ENCODE measurements at places on chromosomes 5 and 9.

DNA sequence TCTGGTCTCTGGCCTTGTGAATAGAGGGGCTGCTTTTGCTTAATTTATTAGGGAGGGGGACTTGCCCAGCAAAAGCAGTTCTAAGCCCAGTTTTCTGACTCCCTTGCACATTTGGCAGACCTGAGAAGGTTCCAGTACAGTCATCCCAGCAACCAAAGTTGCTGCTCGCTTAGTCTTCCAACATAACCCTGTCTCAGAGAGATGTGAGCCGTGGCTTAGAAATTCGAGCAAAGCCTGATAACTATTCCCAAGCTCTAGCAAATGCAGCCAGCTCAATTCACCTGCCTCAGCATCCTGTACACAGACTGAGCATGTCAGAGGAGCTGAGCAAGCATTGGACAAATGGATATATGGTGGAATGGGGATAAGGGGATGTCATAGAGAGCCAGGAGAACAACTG lies 401.9 kb downstream of the SPOCK1 start:
- no peak for DNase-seq

DNA sequence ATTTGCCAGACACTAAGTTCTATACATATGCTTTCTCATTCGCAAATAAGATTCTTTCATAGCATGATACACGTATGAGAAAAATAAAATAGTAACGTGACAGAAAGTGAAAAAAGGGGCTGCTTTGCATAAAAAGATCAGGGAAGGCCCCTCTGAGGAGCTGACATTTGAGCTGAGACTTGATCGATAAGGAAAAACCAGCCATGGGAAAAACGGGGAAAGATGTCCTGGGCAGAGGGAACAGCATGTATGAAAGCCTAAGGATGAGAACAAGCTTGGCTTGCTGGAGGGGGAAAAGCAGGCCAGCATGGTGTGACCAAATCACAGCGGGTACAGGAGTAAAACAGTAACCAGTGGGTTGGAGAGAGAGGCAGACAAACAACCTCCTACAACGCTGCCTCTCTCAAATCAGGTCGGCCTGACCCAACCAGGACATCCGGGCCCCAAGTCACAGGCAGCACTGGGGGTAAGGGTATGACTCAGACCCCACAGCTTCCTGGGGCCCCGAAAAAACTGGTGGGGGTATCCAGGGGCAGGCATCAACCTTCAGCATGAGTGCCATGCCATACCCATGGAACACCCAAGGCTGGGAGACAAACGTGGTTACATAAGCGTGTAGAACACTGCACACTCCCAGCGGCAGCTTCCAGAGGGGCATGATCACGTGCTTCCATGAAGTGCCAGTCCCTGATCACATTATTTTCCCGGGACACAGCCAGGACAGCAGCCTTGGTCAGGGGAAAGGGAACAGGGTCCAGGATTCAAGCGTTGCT lies 2.2 kb downstream of the TNIP1 start:
- DNase-seq, result no peak

GRCh38 chr9:87535817-87536539 lies 38.3 kb downstream of the DAPK1 start:
- no peak for DNase-seq

DNA sequence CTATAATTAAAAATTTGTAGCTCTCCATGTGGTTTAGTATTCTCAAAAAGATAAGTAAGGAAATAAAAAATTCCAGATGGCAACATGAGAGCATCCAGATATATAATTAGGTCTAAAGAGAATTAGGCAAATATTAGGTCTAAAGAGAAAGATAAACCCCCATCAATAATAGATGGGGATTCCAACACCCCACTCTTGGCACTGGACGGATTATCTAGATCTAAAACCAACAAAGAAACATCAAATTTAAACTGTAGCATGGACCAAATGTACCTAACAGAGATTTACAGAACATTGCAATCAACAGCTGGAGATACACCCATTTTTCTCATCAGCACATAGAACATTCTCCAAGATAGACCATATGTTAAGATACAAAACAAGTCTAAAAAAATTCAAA lies 31.6 kb downstream of the RGMB start:
- DNase-seq, result no peak

GRCh38 chr9:14014218-14014617 lies 299.7 kb downstream of the NFIB start:
- no peak for DNase-seq

DNA sequence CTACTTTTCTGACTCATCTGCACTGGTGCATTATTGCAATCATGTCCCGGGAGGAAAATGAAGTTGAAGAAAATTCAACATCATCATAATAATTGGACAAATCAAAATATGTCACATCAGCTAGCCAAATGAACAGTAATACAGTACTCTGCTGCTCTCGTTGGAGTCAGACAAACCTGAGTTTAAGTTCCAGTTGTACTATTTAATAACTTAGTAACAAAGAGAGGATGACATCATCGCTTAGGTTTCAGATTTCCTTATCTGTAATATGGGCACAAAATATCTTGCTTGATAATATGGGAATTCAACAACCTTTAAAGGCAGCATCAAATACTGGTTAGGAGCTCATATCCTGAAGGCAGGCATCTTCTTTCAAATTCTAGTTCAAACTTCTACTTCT lies 1248.9 kb upstream of the ACO1 start:
- DNase-seq, result no peak

DNA sequence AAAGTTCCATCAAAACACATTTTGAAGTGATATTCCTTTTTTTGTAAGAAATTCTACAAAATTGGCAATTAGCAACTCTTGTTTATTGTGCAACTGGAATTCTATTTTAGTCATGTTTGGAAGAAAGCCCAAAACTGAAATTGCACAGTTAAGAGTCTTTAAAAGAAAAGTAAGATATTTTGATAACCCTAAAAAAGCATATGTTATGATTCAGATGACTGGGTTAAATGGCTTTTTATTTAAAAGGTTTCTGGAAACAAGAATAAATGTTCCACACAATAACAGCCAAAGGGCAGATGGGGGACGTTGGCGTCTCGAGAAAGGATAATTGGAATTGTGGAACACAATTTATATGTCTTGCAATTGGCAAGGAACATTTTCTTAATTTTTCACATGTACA lies 275.2 kb downstream of the CDH9 start:
- no peak for DNase-seq

DNA sequence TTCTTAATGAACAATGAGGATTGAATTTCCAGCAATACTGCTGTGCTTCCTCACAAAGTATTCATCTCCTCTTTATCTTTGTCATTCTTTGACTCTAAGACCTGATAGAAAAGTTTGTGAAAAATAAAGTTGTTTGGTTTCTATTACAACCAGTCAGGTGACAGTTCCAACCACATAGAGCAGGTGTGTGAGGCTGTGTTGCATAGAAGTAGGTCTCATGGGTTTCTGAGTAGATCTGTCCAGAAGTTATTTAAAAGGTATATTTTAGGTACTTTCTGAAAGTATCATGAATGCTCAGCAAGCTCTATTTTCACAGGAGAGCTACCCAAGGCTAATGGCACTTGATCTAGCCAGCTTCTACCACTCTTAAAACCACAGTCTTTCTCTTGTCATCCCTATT lies 637.0 kb downstream of the DNAH5 start:
- no peak for DNase-seq

DNA sequence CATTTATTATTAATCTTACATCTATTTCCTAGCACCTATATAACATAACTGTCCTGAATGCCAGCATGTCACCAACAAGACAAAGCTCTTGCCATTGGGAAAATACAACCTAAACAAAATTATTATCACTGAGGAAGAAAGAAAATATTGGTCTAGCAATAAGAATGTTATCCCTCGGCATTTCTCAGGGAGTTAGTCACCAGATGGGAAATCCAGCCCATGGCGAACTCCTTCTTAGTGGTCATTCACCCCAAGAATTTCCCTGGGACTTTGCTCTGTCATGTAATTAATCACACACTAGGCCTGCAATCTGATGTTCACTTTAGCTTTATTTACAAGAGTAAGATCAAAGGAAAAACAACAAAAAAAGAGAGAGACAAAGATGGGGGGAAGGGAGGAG lies 56.1 kb upstream of the TAS2R1 start:
- DNase-seq, result no peak

GRCh38 chr5:172716796-172717313 lies 54.1 kb downstream of the DUSP1 start:
- DNase-seq, result no peak

DNA sequence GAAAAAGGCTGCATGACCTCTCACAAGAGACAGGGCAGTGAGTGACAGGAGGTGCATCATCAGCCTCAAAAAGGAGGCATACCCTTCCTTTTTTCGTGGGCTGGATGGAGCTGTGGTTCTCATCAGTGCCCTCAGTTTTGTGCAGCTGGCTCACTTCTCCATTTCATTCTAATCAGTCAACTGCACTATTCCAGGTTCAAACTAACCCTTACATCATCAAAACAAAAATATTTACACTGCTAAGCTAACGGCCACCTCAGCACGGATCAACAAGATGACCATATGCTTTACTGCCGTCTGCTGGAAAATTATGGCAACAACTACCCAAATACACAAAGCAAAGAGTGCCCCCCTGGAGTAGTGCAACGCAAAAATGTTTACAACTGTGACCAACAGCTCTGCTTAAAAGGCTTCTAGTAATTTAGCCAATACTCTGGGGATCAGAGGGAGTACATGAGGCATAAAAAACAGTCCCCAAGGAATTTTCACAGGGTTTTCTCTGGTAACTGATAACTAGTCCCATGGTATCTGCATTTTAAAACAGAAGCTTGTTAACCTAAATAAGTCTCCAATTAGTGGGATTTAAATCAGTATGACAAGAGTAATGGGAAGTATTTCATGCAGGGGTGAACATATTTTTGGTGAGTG lies 10.8 kb downstream of the KCNV2 start:
- no peak for DNase-seq
